Stimulated activated CD8-positive, alpha-beta memory T cell treated with anti-CD3 and anti-CD28 coated beads, Interleukin-7, amount 100 ng/mL, for 24 hours (primary cell): ENCODE measurements at places on chromosomes 2 and 18.

GRCh38 chr18:55778788-55779690 is 191.0 kb upstream of the TCF4 start:
- no peak for DNase-seq

- no peak for DNase-seq
Measured at GRCh38 chr18:72122103-72122502, 422.0 kb downstream of the CBLN2 start.

DNA sequence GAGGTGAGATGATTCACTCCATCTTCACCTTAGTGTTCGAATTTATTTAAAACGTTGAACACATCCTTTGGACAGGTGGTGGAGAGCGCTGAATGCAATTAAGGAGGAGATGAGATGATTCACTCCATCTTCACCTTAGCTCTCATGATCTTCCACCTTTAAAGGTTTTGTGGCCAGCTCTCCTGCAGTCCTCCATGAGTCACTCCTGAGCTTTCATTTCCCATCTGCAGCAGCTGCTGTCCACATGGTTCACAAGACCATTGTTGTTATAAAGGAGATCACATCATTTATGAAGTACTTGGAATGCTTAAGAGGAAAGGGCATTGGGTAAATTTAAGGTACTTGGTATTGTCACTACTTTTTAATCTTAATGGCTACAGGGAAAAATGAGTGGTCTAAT is 298.5 kb downstream of the PAX3 start:
- no peak for DNase-seq

GRCh38 chr2:175218551-175218950 is 37.0 kb upstream of the ATP5MC3 start:
- DNase-seq: no peak

- peak; percentile 63 for DNase-seq
Measured at GRCh38 chr2:70984576-70985282, 6.3 kb downstream of the ANKRD53 start.

GRCh38 chr2:168694173-168694572 is 108.3 kb upstream of the NOSTRIN start:
- DNase-seq: no peak

GRCh38 chr18:76757335-76757734 is 65.0 kb upstream of the ZNF236 start:
- DNase-seq: no peak

GRCh38 chr2:69381337-69381737 is 5.7 kb downstream of the GFPT1 start:
- DNase-seq: no peak

- no peak for DNase-seq
Measured at GRCh38 chr2:174603280-174603679, 5.7 kb upstream of the WIPF1 start.

- DNase-seq: no peak
Measured at GRCh38 chr2:30643674-30644073, 163.6 kb downstream of the CAPN13 start.

- DNase-seq: no peak
Measured at GRCh38 chr2:28972778-28973335, 8.2 kb upstream of the TOGARAM2 start.

DNA sequence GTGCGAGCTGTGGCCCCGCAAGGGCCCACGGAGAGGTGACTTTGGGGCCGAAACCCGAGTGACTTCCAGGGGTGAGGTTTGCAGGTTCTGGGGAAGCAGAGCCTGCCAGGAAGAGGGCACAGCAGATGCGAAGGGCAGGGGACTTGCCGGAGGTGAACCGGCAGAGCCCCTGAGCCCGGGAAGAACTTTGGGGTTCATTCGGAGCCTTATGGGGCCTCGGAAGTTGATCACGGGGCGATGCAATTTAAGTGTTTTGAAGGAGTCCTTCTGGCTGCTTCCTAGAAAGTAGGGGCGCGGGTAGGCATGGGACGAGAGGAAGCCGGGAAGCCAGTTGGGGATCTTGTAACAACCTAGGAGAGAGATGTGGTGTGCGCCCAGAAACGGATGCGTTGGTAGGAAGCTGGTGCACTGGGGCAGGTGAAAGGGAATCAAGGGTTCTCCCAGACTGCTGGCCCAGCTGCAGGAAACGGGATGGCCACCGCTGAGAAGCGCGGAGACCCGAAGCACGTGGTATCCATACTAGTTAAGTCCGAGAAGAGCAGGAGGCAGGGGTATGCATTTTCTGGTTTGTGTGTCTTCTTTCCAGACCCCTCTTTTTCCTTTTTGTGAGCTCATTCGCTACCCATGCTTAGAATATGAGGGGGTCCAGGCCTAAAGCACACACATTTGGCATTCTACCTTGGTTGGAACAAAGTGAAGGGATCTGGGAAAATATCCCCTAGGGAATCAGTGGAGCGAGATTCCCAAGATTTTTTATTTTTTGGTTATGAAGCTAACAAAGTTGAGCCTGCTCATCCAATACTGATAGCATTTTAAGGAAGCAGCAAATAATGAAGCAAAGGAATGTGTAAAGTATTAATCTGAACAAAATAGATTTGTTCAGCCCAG is 758 bp downstream of the SCLY start:
- DNase-seq: peak; percentile 13

DNA sequence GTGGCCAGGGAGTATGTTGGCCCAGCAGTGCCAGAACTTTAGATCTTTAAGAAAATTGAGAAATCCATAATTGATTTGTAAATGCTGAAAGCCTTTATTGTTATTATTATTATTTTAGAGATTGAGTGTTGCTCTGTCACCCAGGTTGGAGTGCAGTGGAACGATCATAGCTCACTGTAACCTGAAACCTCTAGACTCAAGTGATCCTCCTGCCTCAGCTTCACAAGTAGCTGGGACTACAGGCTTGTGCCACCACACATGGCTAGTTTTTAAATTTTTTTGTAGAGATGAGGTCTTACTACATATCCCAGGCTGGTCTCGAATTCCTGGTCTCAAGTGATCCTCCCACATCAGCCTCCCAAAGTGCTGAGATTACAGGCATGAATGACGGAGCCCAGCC is 143.2 kb upstream of the CCDC68 start:
- DNase-seq: no peak

- DNase-seq: no peak
Measured at GRCh38 chr2:64336171-64336570, 117.8 kb upstream of the LGALSL start.

DNA sequence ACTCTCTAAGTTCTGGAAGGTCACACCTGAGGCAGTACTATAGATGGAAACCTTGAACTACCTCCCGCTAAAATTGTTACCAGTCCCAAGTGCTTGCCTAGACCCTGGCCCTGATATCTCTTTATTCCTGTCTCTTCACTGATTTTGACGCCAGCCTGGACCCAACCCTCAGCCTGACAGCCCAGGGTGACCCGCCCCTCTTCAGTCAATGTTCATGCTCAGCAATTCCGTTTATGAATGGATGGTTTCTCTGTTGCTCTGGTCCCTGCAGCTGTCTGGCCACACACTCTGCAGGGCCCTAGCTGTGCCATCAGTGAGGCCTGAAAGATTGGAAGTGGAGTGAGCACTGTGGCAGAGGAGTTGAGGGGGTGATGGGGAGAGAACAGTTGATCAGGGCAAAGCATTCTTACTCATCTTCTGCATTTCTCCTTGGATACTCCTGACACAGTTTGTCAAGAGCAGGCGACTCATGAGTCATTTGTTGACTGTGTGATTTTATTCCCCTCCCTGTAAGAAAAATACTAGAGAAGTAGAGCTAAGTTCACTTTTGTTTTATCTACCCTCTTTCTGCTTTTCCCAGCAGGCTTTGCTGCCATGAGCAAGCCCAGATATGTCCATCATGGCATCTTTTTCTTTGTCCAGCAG is 46.0 kb downstream of the NPAS2 start:
- DNase-seq: no peak

DNA sequence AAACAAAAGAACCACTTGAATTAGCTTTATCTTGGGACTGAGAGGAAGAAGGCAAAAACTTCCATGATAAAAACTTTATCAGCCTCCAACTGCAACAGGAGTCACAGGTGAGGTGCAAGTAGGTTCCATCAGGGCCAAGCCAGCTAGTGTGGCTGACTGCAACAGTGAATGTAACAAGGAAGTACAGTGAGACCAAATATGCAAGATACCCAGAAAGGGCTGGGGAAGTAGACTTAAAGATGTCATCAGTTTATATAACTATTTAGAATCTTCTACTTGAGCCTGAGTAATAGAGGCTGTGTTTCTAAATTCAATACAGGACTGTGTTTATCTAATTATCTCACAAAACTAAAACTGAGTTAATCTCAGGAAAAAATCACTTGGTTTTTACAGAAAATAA is 14.8 kb downstream of the PLEKHM3 start:
- DNase-seq: no peak

- DNase-seq: no peak
Measured at GRCh38 chr18:61502472-61502871, 169.2 kb downstream of the CDH20 start.

DNA sequence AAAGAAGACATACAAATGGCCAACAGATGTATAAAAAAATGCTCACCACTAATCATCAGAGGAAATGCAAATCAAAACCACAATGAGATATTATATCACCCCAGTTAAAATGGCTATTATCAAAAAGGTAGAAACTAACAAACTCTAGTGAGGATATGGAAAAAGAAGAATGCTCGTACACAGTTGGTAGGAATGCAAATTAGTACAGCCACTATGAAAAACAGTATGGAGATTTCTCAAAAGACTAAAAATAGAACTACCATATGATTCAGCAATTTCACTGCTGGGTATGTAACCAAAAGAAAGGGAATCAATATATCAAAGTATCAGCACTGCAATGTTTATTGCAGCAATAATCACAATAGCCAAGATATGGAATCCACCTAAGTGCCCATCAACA is 519.3 kb upstream of the HNMT start:
- DNase-seq: no peak

- no peak for DNase-seq
Measured at GRCh38 chr2:15449556-15450236, 111.4 kb downstream of the NBAS start.

GRCh38 chr2:30947686-30948085 is 140.4 kb upstream of the CAPN13 start:
- DNase-seq: no peak

GRCh38 chr18:59345556-59345955 is 13.5 kb downstream of the LMAN1 start:
- DNase-seq: no peak

DNA sequence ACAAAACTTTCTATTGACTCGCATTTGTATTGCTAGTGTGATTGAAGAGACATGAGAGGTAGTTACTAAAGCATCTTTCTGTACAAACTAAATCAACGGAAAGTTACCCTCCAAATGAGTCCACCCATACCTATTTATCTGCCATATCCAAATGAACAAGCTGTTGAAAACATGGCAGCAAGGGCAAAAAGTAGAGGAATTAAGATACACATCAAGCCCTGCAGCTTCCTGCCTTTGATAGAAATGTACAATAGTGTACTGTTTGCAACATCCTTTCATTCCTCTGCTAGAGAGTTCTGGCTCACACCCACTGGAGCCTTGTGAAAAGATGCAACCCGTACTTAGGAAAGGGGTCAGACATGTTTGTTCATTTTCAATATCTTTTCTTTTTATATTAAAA is 122.5 kb downstream of the ERBB4 start:
- no peak for DNase-seq

- DNase-seq: no peak
Measured at GRCh38 chr2:232449964-232450363, 6.0 kb upstream of the ALPI start.

GRCh38 chr2:82498777-82499443 is 1960.2 kb downstream of the SUCLG1 start:
- DNase-seq: no peak

- no peak for DNase-seq
Measured at GRCh38 chr2:55585451-55586080, 31.9 kb downstream of the PPP4R3B start.

DNA sequence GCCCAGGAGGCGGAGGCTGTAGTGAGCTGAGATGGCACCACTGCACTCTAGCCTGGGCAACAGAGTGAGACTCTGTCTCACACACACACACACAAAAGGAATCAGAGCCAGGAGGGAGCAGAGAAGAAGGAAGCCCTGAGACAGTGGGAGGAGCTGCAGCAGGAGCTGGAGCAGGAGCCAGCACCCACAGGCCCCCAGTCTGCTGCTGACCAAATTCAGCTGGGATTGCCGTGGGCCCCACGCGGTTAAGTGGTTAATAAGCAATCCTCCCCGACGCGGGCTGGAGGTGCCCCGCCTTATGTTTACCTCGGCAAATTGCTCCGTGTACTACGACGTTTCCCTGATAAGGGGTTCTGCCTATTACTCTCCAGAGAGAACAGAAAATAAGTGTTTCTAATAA is 265.3 kb downstream of the TWIST2 start:
- DNase-seq: no peak

- no peak for DNase-seq
Measured at GRCh38 chr2:17104454-17104853, 413.8 kb downstream of the RAD51AP2 start.

GRCh38 chr2:17479875-17480274 is 38.4 kb downstream of the RAD51AP2 start:
- no peak for DNase-seq

DNA sequence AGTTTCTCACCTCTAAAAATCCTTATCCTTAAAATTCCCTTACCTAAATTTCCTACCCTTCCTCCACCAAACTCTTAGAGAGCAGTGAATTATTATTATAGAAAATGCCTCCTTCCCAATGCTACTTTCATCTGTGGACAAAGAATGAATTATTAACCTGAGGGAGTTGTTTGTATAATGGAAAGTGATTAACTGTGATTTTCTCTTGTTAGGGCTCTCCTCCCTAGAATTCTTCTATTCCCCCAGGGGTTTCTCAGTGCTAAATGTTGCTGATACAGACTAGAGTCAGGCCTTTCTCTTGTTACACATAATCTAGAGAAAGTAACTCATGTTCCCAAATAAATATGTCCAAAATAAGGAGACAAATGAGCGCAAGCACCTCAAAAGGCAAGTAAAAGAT is 23.3 kb downstream of the EPB41L5 start:
- no peak for DNase-seq

DNA sequence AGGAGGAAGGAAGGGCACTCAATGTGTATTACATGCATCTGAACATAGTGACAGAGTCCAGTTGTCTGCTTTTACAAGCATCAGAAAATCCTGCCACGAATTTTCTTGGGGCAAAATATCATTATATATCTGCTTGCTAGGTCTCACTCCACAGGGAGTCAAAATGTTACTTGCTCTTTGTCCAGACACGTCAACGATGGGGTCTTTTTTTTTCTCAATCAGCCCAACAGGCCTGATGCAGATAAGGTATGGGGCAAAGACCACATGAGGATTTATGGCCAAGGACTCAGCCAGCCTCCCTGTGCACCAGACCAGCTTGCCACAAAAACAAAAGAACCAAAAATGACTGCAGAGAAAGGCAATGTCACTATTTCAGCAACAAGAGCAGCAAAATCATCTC is 323.4 kb upstream of the PKDCC start:
- DNase-seq: no peak

- no peak for DNase-seq
Measured at GRCh38 chr2:236910781-236911495, 174.8 kb upstream of the COPS8 start.

GRCh38 chr2:183474912-183475695 is 350.9 kb downstream of the NUP35 start:
- DNase-seq: no peak

DNA sequence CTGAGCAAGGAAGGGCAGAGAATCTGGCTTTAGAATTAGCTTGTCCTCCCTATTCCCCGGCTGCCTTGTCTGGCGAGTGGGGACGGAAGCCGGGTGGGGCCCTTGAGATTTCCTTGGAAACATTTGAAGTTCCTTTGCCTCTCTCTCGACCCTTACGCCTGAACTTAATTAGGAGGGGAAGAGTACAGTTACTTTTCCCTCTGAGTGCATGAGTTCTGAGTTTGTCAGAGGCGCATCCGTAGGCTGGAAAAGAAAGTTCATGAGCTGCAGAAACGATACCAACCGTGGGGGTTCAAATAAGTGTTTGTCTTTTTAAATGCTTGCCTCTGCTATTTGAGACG is 468 bp downstream of the PIKFYVE start:
- DNase-seq: no peak

- peak; percentile 33 for DNase-seq
Measured at GRCh38 chr2:200812122-200813022, 662 bp downstream of the BZW1 start.
